ENCODE measurements at places on chromosomes 6 and 20.

DNA sequence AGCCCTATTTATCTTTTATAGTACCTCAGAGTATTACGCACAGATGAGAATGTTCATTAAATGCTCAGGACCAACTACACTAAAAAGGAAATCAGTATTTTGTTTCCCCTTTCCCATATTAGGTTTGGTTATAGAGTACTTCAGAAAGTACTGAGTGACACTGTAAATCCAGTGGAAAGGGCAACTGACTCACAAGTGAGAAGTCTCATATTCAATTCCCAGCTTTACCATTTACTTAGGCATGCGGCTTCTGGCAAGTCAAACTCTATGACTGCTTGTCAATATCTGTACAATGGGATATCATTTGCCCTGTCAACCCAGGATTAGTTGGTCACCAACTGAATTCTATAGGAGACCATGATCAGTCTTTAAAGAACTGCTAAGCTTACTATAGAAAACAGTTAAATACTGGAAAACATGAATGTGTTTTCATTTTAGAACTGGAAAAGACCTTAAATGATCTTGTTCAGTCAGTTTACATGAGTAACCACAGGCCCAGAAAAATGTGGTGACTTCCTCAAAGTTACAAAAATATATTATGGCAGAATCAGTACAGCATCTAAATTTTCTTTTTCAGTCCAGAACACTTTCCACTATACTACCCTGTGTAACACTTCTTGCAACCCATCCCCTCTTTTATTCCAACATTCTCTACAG is 3.6 kb downstream of the MAP3K7 start:
- DNase-seq: no peak

DNA sequence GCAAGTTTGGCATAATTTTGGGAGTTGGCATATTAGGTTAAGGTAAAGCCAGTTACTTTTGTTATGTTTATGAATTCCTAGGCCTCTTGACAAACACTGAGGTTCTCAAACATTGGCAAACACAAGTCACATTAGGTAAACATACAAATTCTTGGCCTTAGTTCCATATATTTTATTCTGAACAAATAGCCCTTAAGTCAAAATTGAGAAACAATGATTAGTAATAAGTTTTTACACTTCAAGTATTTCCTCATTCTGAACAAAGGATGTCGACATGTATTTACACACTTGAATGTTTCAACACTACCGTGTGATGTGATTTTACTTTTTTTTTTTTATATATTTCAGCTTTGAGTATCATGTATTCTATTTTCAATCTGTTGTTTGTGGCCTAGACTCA is 3.8 kb upstream of the ECHDC1 start:
- DNase-seq: no peak

- no peak for DNase-seq
Measured at GRCh38 chr6:72787391-72788031, 165.6 kb downstream of the KCNQ5 start.

DNA sequence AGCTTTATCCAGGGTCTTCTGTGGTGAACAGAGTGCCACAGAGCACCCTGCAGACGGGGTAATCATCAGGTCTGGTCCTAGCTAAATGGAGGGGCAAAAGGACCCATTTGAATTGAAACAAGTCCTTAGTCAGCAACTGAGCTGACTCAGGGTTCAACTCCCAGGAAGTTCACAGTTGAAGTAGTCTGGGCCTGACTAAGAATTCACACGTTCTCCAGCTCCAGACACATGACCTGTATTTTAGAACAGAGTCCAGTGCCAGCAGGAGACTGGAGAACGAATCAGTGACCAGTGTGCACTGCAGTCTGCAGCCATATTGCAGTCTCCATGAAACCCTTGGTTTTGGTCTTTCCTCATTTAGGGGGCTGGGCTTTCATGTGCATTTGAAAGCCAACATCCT is 85.2 kb downstream of the ELOVL4 start:
- no peak for DNase-seq

DNA sequence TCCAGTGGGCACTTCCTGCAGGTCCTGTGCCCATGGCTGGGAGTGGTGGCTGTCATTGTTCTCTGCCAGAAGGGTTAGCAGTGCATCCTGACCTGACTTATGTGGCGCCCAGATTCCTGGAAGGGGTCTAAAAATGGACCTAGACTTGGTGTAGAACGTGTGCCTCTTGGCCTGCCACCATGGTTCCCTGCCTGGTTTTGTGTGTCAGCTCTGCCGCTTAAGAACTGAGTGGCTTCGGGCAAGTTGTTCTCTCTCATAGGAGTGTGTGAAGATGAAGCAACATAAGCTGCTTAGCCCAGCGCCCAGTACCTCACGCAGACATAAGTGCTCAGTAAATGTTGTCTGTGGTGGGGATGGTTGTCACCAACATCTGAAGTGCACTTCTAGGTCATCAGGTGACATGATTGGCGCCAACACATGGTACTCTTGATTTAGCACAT is 52.1 kb downstream of the PTPN1 start:
- no peak for DNase-seq

GRCh38 chr20:58011947-58012610 is 216.4 kb downstream of the ANKRD60 start:
- no peak for DNase-seq

DNA sequence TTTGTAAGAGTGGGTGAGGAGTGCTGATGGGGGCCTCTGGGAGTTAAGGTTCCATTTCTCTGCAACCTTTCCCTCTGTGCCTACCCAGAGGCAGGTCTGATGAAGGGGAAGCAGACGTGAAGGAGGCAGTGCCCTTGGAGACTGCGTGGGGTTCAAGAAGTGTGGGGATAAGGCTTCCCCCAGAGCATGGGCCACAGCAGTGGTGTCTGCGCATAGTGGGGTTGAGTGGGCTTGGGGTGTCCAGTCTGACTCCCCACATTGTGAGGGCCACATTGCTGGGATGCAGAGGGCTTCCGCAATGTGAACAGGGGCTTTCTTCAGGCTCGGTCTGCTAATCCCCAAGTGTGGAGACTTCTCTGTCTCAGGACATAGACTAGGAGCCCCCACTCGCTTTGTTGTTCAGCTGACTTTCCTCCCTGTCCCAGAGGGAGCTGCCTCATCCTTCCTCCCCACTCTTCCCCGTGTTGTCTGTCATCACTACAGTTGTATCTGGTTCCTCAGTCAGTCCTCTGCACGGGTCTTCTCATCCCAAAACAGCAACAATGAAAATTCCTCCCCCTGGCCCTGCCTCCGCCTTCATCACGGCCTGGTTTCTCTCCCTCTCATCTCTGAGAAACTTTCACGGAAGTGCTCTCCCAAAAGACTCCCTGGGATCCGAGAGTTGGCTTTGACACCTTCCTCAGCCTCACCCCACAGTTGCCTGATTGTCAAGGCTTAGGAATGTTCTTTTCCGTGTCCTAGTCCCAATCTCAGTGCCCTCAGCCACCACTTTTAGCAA is 2.8 kb downstream of the EBF4 start:
- DNase-seq: no peak

- no peak for DNase-seq
Measured at GRCh38 chr6:12709116-12709515, 7.5 kb upstream of the PHACTR1 start.

Measured in hypothalamus (tissue), 51 donors.